Fibroblast of lung (primary cell): ENCODE measurements at places on chromosomes 2 and 18. TPM values are rescaled to one million over a fixed set of nuclear protein-coding genes. Genes with fewer than 3 reads are reported as not detected.

GRCh38 chr2:36697424-36698066 lies 1.0 kb downstream of the VIT start:
- H3K4me1 ChIP-seq: peaks cover 9% of the 10 kb centered on the region
- H3K27ac ChIP-seq: no peak overlapping the region
- DNase-seq: no peak
- H3K27me3 ChIP-seq: no peaks in the 10 kb centered on the region
- no peaks in the 10 kb centered on the region for H3K36me3 ChIP-seq

PROC gene
- total RNA-seq: not detected in 2 replicates

GRCh38 chr2:99689145-99689742 lies 199.4 kb upstream of the REV1 start:
- no peak for DNase-seq
- no peaks in the 10 kb centered on the region for H3K4me1 ChIP-seq
- H3K4me3 ChIP-seq: no peak overlapping the region

DNA sequence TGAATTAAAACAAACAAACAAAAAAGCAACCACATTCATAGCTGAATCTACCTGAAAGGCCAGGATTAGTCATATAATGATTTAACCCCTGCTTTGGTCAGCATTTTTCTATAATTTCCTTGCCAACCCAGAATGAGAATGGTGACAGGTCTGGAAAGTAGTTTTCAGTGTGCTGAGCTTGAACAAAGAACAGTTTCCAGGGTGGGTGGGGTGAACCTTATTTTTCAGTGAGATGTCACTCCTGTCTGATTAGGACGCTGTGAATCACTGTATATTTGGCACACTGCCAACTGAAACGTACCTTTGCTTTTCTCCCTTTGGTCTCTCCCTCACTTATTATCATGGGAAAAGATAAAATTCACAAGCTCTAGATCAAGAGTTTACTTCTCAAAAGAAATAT lies 35.0 kb upstream of the DSC1 start:
- no peak overlapping the region for H3K27ac ChIP-seq
- H3K4me1 ChIP-seq: no peaks in the 10 kb centered on the region
- H3K27me3 ChIP-seq: no peaks in the 10 kb centered on the region
- H3K36me3 ChIP-seq: no peaks in the 10 kb centered on the region
- peak; percentile 40 for DNase-seq

DNA sequence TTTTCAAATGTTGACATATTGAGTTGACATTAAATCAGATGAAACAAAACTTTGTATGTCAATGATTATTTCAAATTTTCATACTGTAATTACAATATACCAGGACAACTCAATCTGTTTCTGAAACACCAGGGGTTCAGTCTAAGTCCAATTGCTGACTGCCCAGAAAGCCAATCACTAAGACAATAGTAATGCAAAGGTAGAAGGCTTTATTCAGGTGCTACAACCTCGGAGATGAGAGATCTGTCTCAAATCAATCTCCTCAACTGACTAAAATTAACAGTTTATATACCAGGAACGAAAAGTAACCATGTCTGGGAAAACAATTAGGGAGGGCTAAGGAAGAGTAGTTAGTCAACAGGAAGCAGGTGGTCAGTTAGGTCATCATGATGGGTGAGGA lies 1400.4 kb downstream of the SUCLG1 start:
- no peak overlapping the region for H3K4me3 ChIP-seq
- DNase-seq: no peak
- no peaks in the 10 kb centered on the region for H3K36me3 ChIP-seq
- H3K4me1 ChIP-seq: peaks cover 2% of the 10 kb centered on the region

IMMT gene
- total RNA-seq: 37.5 and 47.1 TPM in 2 replicates

DNA sequence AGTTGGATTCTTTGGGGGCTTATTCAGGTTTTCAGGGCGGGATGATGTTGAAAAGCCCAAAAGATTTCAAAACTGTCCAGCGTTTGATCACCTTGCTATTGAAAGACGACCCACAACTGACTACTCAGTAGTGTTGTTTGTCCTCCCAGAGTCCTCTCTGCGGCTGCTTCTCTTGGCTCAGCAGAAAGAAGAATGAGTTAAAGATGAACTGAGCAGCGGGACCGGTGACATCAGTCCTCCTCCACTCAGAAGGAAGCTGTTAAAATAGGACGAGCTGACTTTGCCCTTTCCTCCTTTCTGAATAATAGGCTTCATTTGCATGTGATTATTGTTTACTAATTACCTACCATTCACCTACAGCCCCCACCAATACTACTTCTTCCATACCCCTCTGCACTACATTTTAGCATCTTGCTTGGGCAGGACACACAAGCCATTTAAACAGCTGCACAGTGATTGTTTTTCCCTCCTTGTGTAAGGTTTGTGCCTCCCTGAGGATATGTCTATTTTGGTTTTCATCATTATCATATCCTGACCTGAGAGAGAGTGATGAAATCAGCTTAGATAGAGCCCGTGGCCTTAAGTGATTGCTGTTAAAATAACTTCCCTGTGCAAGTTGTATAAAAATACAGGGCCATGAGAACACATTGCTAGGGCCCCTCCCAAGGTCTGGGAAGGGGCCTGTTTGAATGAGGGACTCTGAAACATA lies 261.8 kb downstream of the FHOD3 start:
- H3K4me3 ChIP-seq: no peak overlapping the region
- no peaks in the 10 kb centered on the region for H3K36me3 ChIP-seq
- no peaks in the 10 kb centered on the region for H3K4me1 ChIP-seq
- H3K27ac ChIP-seq: no peak overlapping the region

DNA sequence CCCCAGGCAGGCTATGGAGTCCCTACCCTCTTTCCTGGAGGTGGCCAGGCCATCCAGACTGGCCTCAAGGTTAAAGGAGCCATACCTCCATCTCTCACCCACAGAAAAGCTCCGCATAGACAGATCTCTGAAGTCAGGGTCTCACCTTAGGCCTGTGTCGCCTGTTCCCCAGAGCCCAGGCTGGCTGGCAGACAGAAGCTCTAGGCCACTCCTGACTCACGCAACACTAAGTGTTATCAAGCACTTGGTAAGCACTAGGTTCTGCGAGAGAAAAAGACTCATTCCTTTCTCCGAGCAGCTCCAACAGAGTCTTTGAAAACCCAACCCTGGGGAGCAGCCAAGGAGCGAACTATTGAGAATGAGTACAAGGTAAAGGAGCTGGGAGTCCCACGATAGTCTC lies 6.1 kb downstream of the SMAD7 start:
- H3K4me1 ChIP-seq: peaks cover 48% of the 10 kb centered on the region
- no peak for DNase-seq
- H3K36me3 ChIP-seq: peaks cover 2% of the 10 kb centered on the region

DOK6 gene
- 4.0 and 6.7 TPM in 2 replicates for total RNA-seq

PER2 gene
- total RNA-seq: 2.1 and 4.6 TPM in 2 replicates

DNA sequence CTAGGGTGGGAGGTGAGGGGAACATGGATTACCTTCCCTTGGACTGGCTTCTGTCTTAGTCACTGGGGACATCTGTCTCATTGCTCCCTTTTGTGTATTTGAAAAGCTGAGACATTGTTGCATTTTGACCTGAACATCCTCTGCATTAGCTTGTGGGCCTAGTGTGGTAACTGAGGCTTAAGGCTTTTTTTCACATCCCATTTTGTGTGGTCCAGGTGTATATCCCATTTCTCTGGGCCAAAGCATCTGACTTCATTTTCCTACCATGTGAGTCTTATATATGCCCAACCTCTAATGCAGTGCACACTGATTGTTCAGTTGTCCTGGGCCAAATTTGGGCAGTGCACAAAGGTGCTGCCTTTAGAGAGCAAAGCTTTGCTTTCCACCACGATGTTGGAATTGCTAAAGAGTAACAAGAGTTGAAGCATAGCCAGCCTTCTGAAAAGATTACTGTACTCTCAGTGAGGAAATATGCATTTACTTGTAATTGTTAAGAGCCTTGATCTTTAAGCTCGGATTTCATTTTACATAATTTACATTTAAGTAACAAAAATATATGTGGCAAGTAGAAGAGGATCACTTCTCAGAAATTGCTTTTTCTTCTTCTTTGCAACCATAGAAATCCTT lies 13.3 kb downstream of the PRKCE start:
- DNase-seq: no peak
- H3K27ac ChIP-seq: no peak overlapping the region
- H3K27me3 ChIP-seq: no peaks in the 10 kb centered on the region
- H3K36me3 ChIP-seq: no peaks in the 10 kb centered on the region
- no peak overlapping the region for H3K4me3 ChIP-seq

GRCh38 chr2:143468341-143468888 lies 339.2 kb downstream of the ARHGAP15 start:
- no peaks in the 10 kb centered on the region for H3K36me3 ChIP-seq
- no peak for DNase-seq
- H3K4me3 ChIP-seq: no peak overlapping the region
- no peak overlapping the region for H3K27ac ChIP-seq
- peaks cover 2% of the 10 kb centered on the region for H3K4me1 ChIP-seq

DNA sequence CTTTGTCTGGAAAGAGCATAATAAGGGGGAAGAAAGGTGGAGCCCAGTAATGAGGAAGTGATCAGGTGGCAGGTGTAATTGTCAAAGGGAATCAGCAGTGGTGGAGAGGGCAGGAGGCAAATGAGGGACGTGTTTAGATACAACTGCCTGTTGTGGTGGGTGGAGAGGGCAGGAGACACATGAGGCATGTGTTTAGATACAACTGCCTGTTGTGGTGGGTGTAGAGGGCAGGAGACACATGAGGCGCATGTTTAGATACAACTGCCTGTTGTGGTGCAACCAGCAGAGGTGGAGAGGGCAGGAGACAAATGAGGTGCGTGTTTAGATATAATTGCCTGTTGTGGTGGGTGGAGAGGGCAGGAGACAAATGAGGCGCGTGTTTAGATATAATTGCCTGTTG lies 173.1 kb downstream of the ANKRD30B start:
- H3K27me3 ChIP-seq: no peaks in the 10 kb centered on the region
- H3K4me1 ChIP-seq: no peaks in the 10 kb centered on the region
- H3K4me3 ChIP-seq: no peak overlapping the region
- H3K27ac ChIP-seq: no peak overlapping the region

GRCh38 chr2:10204326-10205161 lies 82.0 kb downstream of the RRM2 start:
- H3K4me1 ChIP-seq: no peaks in the 10 kb centered on the region
- H3K27me3 ChIP-seq: no peaks in the 10 kb centered on the region
- H3K4me3 ChIP-seq: no peak overlapping the region
- no peak overlapping the region for H3K27ac ChIP-seq
